Activated naive CD4-positive, alpha-beta T cell (primary cell): ENCODE measurements at places on chromosomes 12 and 14.

DNA sequence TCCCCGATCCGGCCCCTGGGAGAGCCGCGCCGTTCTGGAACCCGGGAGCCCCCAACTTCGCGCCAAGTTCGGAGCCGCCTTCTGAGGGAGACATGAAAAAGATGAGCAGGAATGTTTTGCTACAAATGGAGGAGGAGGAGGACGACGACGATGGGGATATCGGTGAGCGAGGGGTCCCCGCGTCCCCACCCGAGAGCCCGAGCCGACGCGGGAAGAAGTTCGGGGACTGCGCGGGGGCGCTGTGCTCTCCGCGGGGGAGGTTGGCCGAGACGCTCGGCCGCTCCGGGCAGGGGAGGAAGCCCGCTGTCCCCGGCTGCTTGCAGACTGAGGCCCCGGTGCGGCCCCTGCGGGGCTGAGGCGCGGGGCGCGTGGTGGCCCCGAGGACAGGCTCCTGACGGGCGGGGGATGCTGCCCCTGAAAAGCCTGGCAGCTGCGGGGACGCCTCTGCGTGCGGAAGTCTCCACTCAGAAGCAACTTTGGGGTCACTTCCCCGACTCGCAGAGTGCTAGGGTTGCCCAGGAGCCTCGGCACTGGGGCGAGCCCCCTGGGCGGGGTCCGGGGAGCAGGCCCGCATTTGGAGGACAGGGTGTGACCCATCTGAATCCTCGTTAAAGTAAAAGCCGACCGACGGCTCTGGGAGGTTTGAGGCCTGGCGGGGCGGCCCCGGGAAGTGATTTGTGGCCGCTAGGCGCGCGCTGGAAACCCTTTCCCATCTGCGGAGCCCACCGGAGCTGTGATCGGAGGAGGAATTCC lies 511 bp downstream of the ANO6 start:
- peak; percentile 12 for DNase-seq

GRCh38 chr12:105041186-105041585 lies 43.1 kb downstream of the ALDH1L2 start:
- no peak for DNase-seq

- no peak for DNase-seq
Observed at GRCh38 chr12:62718762-62719426, 216.1 kb downstream of the PPM1H start.

DNA sequence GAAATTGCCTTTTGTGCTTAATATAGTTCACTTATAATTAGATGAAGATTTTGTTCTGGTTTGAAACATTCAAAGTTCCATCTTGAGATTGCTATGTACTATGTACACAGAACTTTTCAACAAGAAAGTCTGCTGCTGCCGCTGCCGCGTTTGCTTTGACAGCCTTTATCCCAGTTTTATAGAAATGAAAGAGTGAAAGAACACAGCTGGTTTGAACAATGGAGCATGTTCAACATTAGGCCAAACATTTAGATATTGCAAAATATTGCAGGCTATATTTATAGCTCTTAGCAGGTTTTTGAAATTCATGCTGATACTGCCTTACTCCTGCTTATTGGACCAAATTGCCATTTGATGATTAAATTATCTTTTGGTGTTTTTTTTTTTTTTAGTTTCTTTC lies 299.8 kb upstream of the PRKD1 start:
- no peak for DNase-seq

DNA sequence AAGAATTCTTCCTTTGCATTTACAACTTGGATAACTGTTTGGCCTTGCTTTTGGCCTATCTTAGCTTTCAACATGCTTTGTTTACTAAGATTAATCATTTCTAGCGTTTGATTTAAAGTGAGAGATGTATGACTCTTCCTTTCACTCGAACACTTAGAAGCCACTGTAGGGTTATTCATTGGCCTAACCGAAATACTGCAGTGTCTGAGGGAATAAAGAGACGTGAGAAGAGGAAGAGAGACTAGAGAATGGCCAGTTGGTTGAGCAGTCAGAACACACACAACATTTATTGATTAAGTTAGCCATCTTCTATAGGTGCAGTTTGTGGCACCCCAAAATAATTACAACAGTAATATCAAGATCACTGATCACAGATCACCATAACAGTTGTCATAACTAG lies 62.3 kb upstream of the CCDC175 start:
- DNase-seq: no peak

- DNase-seq: no peak
Observed at GRCh38 chr14:88463318-88463717, 77.9 kb downstream of the SPATA7 start.
